GM12891 (cell line): ENCODE measurements at places on chromosomes 7 and 10.

DNA sequence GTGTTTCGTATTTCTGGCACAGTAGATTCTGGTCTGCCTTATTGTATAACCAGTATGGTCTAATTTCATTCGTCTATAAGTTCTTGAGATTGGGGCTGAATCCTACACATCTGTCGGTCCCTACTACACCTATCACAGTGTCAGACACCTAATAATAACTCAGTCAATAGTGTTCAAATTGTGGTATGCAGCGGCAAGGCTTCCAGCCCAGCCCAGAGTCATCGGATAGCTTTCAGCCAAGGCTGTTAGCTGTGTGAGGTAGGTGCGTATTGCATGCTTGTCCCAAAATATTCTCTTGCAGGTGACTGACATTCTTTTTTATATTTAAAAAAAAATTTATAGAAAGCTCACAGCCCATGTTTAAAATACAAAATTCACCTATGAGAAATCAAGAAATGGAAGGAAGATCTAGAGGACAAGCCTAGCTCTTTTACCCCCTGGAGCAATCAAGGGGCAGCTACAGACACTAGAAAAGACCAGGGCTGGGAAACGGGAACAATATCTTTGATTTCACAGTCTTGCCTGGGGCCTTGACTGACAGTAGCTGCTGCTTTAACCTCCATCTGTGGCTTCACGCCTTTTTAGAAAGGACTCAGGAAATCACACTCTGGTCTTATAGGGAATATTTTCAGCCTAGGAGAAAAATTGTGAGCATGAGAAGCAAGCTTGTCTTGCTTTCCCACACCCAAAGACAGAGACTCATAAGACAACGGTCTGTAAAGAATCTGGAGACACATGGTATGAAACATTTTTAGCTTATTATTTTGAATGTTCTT lies 9.5 kb upstream of the ASB4 start:
- DNase-seq = no peak

DNA sequence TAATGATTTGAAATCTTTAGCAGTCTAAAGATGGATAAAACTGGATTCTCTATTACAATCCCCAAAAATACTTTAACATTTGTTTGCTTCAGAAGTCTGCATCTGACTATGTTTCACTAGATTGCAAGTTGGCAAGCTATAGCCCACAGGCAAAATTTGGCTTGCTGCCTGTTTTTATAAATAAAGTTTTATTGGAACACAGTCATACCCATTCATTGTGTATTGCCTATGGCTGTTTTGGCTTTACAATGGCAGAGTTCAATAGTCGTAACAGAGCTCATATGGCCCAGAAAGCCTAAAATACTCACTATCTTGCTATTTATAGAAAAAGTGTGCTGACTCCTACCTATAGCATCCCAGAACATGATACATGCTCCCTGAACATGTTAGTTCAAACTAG lies 89.0 kb upstream of the GPR141 start:
- no peak for DNase-seq

- no peak for DNase-seq
These were observed 25.3 kb upstream of the FOXL3 start for GRCh38 chr7:264541-265191.

- no peak for DNase-seq
These were observed 349.4 kb downstream of the GATA3 start for GRCh38 chr10:8403711-8404371.

GRCh38 chr7:71544816-71545215 lies 412.9 kb downstream of the GALNT17 start:
- DNase-seq = no peak

- DNase-seq = no peak
These were observed 233.6 kb downstream of the GLRX3 start for GRCh38 chr10:130369645-130370381.

DNA sequence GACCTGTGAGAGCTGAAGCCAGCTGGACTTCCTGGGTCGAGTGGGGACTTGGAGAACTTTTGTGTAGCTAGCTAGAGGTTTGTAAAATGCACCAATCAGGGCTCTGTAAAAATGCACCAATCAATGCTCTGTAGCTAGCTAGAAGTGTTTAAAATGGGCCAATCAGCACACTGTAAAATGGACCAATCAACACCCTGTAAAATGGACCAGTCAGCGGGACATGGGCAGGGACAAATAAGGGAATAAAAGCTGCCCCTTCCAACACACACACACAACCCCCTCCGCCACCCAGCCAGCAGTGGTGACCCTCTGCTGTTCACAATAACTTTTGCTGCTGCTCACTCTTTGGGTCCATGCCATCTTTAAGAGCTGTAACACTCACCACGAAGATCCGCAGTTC lies 7.1 kb downstream of the ZNF511 start:
- DNase-seq = no peak

DNA sequence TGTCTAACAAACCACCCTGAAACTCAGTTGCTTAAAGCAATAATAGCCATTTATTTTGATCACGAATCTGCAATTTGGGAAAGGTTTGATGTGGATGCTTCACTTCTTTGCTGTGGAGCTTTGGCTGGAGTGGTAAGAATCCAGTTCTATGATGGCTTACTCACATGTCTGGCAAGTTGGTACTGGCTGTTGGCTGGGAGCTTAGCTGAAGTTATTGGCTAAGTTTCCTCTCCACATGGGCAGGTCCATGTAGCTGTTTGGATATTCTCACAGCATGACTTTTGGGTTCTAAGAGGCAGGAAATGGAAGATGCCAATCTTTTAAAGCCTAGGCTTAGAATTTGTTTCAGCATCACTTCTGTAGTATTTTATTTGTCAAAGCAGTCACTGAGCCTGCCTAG lies 277.6 kb upstream of the NRP1 start:
- DNase-seq = no peak

- DNase-seq = no peak
These were observed 223.2 kb downstream of the PRKG1 start for GRCh38 chr10:51297438-51297837.

GRCh38 chr7:130476297-130477150 lies 15.4 kb upstream of the MEST start:
- DNase-seq = no peak

GRCh38 chr7:32489788-32490126 lies 423 bp downstream of the LSM5 start:
- DNase-seq = no peak

- no peak for DNase-seq
These were observed 123.7 kb downstream of the KAT6B start for GRCh38 chr10:74949843-74950765.

DNA sequence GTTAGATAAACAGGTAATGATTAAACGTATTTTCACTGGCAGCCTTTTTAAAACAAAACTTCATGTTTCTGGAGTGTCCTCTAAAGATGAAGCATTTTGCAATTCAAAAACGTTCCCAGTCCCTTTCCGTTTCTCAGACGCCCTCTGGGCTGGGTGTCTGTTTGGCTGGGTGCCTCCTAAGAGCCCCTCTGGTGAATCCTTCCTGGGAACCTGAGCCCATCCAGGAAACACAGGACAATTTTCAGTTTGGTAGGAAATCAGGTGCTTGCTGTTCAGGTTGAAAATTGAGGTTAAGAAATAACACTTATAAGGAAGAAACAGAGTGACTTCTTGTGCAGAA lies 76.7 kb downstream of the CHN2 start:
- no peak for DNase-seq

DNA sequence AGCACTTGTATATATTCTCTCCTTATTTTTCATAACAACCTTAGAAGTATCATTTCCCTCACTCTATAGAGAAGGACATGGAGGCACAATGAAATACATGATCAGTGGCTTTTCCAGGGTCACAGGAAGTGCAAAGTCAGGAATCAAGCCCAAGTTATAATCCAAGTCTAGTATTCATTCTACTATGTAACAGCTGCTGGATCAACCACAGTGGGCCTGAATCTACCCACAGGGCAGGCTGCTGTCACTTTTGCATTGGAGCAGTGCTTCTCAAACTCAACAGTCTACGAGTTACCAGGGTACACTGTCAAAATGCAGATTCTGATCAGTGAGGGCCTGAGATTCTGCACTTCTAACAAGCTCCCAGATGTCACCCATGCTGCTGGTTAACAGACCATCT lies 18.3 kb downstream of the ZDHHC16 start:
- no peak for DNase-seq

DNA sequence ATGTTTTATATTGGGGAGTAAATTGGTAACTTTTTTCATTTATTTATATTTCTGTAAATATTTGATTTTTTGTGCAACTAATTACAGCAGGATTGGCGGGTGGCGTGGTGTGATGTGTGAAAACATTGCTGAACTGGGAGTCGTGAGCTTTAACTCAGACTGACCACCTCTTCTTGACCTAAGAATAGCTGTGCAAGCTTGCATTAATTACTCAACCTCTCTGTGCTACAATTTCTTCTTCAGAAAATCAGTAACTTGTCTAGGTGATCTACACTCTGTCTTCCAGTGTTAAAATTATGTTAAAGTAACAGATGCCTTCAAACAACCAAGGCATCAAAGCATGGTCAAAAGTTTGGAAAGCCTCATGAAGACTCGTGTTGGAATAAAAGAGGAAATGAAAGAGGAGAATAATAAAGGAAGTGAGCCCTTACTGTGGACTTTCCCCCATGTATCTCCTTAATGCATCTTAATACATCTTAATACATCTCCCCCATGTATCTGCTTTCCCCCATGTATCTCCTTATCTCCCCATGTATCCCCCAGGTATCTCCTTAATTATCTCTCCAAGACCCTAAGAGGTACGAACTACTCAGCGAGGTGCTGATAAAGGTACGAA lies 71.2 kb downstream of the SVIL start:
- no peak for DNase-seq

GRCh38 chr7:152430854-152431253 lies 4.9 kb downstream of the KMT2C start:
- no peak for DNase-seq

DNA sequence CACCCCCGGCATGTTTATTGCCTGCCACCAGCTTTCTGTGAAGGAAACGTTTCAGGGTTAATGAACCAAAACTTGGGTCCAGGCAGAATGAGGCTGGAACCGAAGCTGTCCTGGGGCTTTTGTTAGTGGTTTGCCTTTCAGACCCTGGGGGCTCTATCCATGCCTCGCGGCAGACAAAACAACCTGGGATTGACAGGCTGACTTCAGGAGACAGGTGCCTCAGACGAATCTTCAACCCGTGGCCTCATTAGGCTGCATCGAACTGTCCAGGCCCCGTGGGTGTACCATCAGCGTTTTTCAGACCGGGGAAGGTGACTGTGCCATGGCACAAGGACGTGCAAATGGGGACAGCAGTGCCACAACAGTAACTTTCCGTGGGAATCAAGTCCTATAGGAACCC lies 259.3 kb upstream of the SHH start:
- DNase-seq = no peak

- DNase-seq = no peak
These were observed 25.8 kb downstream of the BRAF start for GRCh38 chr7:140898786-140899536.

GRCh38 chr10:67788028-67788886 lies 49.7 kb downstream of the DNAJC12 start:
- no peak for DNase-seq

- no peak for DNase-seq
These were observed 145.3 kb downstream of the RPS24 start for GRCh38 chr10:78178940-78179339.

DNA sequence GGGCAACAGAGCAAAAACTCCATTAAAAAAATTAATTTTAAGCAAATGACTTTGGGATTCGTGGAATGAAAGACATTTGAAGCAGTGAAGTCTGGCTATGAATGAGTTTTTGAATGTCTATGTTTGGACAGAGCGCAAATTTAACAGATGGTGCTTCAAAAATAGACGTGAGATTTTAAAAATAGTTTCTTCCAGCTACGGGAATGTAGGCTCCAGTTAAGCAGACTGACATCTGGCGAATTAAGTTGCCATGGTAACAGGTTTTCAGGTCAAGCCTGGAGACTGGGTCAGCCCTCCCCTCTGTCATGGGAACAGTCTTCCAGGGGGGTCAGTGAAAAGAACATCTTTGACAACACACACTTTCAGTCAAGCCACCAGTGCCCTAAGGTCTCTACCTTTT lies 62.0 kb downstream of the MYOF start:
- DNase-seq = no peak

GRCh38 chr7:144255471-144255897 lies 9.1 kb downstream of the OR2A7 start:
- DNase-seq = peak; percentile 0

- DNase-seq = no peak
These were observed 11.5 kb upstream of the RHBDD2 start for GRCh38 chr7:75867390-75867717.

DNA sequence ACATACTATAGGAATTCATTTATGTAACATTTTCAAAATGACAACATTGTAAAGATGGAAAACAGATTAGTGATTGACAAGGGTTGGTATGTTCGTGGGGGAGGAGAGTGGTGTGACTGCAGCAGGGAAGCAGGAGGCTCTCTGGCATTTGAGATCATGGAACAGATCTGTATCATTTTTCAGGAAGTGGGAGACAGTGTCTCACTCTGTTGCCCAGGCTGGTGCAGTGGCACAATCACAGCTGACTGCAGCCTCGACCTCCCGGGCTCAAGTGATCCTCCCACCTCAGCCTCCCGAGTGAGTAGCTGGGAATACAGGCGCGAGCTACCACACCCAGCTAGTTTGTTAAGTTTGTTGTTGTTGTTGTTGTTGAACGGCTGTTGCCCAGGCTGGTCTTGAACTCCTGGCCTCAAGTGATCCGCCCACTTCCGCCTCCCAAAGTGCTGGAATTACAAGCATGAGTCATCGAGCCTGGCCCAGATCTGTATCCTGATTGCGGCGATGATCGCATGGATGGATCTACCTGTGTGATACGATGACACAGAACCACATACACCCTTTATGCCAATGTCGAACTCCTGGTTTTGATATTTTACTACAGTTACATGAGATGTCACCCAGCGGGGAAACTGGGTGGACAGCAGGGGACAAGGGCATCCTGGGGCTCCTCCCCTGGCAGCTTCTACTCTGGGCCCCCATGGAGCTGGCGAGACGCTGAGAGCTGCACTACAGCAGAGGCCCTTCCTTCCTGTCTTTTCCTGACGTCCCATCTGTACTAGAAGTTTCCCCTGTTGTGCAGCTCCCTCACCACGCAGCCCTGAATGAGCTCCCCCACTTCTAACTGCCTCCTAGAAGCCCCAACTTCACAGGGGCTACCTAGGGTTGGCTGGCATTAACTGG lies 12.3 kb upstream of the CYTH3 start:
- DNase-seq = no peak

- DNase-seq = no peak
These were observed 78.6 kb upstream of the MPP7 start for GRCh38 chr10:28381466-28381865.

GRCh38 chr10:72802332-72802731 lies 91.2 kb upstream of the OIT3 start:
- DNase-seq = no peak

- DNase-seq = no peak
These were observed 71.3 kb downstream of the VWA2 start for GRCh38 chr10:114310346-114310745.

GRCh38 chr7:6271060-6271658 lies 1.3 kb downstream of the CYTH3 start:
- no peak for DNase-seq

DNA sequence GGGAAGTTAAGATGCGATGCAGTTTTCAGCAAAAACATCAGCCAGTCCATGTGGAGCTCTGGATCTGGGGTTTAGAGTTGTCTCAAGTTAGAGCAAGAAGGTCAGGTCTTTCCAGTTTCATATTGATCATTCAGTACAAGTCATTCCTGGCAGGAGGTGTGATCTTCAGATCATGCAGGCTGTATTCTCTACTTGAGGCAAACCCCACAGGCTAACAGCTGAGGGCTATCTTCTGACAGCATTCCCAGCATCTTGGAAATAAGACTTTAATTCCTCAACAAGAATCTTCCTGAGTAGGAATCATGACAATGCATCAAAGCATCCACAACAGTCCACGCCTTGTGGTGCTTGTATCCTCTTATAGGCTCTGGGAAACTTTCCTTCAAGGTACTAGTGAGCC lies 94.9 kb upstream of the ZNF438 start:
- DNase-seq = no peak
